ENCODE measurements at places on chromosomes 3 and 15.

GRCh38 chr3:172129850-172130716, 90.7 kb downstream of the FNDC3B start:
- peak; percentile 97 for DNase-seq

- peak; percentile 93 for DNase-seq
Measured at GRCh38 chr15:63135804-63136203, 14.1 kb downstream of the LACTB start.

DNA sequence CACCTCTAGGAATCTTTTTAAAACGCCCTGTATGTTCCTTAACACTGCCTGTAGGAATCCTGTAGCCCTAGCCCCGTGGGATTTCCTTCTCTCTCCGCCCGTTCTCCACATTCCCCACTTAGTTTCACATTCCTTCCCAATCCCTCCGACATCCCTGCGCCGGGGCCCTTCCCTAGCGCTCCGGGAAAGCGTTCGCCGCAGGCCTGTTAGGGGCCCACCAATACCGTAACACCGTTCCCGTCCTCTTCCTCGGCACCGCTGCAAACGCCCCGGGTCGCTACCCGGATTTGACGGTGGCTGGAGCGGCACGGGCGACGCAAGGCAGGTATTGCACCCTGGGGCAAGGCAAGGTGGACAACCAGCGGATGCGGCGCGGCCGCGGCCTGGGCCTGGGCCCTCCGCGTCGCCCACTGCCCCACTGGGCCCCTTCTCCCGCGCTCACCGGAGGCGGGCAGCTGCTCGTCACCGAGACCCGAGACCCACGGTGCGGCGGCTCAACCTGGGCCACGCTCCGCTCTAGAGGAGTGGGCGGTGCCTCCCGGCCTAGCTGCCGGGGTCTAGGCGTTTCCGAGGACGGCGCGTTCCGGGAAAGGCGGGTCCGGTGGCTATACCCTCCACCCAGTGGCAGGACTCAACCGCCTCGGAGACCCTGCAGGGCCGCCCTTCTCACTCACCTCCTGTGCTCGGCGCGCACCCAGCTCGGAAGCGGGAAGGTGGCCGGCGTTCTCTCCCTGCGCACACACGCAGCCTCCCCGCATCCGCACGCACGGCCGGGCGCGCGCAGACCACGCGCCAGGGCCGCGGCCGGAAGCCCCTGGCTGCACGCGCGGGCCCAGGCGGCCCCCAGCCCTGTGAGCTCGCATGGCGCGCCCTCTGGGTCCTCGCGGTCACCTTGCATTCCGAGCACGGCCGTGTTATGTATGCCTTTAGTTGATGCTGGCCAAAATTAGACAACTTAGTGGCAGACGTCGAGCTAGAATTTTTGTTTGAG, at the start of gene B3GALNT1:
TSS of gene B3GALNT1 (minus strand) at position 789 of the 991 bp plus-strand sequence. CDS start 18,595 bp downstream, outside the sequence.
- no peak for DNase-seq

- DNase-seq, result no peak
Measured at GRCh38 chr3:153600896-153601295, 438.9 kb downstream of the RAP2B start.

DNA sequence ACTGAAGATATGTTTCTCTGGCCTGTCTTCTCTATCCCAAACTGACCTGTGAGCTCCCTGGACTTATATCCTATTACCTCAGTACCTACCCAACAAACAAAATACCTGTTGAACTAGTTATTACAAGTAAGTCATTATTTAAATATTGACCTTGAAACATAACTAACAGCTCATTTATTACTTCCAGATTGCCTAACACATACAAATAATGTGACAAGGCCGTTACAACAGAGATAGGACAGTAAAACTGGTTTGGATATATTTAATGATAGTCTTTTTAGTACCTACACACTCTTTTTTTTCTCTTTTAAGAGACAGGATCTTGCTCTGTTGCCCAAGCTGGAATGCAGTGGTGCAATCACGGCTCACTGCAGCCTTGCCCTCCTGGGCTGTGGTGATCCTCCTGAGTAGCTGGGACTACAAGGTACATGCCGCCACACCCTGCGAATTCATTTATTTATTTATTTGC, 145.0 kb downstream of the ADAM10 start:
- no peak for DNase-seq

DNA sequence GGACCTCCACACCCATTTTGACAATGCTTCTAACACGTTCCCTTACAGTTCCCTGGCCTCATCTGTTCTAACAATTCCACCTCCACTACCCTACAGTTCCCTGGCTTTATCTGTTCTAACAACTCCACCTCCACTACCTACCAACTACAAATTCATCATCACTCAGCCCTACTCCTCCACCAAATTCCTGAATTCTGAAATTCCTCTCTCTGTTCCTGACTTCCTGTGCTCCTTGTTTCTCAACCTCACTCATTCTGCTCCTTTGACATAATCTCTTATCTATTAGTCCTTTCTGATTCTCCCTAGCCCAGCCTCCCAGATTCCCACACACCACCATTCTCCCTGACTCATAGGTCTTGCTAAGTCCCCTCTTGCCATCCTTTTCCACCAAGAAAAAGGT, 22.5 kb downstream of the UPK1B start:
- no peak for DNase-seq

- DNase-seq, result no peak
Measured at GRCh38 chr15:99712415-99712814, 20.8 kb downstream of the LYSMD4 start.

- no peak for DNase-seq
Measured at GRCh38 chr15:85910834-85911233, 116.1 kb upstream of the KLHL25 start.

DNA sequence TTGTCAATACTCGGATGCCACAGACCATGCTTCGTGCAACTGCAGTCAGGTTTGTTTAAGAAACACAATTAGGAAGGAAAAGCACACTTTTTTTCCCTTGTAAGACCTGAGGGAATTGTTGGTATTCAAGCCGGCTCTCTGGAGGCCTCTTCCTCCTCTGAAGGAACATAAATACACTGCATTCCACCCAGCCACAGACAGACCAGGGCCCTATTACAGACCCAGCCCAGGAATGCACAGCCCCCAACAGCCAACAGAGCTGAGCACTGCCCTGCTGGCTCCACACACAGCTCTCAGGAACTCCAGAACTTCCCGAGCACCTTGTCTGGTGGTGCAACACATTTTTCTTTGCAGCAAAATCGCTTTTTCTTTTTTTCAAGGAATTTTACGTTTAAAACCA, 488.7 kb upstream of the PROK2 start:
- DNase-seq, result no peak

DNA sequence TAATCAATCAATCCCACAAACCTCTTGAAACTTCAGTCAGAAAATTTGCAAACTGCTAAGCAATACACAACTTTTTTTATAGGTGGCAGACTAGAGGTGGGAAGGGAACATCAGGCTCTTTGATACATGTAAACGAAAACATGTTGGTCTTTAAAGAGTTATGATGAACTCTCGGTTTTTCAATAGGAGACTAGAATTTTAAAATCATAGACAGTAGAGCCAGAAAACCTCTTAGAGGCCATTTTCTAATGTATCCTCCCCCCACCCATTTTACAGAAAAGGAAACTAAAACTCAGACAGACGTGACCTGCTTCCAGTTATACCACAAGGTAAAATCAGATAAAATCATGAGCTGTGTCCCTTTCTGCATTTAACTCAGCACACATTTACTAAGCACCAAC, 179.1 kb upstream of the LPP start:
- DNase-seq, result no peak

DNA sequence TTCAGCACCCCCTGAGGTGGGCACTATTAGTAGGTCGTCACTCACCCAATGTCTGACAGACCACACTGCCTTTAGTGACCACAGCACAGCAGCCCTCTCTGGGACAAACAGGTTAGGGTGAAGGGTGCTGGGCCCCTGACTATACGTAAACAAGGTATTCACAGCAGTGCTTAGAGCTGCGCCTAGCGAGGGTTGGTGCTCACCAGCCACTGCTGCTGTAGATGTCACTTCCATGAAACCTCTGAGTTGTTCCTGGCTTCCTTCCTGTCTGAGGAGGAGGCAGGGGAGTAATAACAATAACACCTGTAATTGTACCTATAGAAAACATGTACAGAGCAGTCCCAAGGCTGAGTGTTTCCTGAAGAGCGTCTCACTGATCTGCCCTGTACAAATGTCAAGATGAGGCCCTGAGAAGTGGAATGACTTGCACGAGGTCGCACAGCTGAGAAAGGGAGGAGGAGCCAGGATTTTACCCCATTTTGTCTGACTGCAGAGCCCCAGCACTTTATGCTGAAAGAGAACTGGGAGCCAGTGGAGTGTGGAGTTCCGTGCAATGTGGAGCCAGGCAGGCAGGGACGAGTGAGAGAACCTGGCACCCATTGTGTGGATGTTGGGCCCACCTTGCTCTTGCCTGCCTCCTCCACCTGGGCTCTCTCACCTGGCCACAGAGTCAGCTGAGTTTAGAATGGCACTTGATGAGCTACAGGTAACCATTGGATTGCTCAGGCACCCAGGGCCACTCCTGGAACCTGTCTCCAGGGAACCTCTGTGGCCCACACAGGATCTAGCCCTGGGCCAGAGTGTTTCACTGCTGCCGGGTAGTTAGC, 93.8 kb downstream of the DNAJB8 start:
- DNase-seq, result no peak

DNA sequence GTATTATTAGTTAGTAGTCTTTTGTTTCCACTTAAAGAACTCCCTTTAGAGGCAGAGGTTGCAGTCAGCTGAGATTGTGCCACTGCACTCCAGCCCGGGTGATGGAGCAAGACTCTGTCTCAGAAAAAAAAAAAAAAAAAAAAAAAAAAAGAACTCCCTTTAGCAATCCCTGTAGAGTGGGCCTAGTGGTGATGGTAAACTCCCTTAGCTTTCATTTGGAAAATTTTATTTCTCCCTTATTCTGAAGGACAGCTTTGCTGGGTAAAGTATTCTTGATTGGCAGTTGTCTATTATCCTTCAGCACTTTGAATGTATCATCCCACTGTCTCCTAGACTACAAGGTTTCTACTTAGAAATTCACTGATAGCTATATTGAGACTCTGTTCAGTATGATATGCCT, 46.0 kb downstream of the RPL39L start:
- DNase-seq, result no peak

- no peak for DNase-seq
Measured at GRCh38 chr3:114417675-114418074, 123.8 kb downstream of the TIGIT start.

DNA sequence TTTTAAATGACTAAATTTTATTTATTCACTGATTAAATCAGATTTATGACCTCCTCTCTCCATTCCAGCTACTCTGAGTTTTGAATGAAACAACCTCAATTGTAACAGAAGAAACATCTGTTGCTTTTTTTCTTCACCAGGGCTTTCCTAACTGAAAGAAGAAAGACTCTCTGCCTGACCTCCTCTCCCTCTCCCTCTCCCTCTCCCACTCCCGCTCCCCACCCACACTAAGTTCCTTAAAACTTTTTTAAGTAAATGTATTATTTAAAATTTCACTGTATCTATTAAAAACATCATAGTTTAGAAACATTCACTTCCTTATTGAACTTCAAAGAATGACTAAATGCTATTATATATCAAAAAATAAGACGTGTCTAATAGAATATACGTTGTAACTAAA, 122.0 kb downstream of the TFDP2 start:
- peak; percentile 50 for DNase-seq

DNA sequence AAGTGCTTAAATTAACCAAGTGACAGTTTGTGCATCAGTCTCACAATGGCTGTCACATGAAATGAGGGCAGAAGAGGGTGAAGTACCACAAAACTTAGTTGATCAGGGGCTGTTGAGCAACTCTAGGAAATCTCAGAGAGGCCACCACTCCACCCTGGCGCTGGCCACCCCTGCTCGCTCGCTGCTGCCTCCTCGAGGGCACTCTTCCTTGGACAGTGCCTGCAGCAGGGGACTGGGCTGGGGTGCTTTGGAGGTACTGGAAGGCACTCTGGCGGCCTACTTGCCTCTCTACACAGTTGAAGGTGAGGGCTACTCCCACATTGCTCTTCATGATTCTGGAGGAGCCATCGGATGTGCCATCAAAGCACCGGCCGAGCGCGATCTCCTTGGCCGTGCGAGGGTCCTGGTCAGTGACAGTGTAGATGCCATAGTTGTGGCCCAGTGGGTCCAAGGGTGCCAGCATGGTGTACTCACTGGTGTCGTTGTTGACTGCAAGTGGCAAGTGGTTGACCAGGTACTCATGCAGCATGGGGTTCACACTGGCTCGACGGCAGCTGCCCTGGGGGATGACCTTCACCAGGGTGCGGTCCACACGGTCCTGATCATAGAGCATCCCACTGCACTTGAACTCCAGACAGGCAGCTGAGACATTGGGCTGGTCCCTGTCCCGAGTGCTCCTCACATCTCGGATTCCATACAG, 11.6 kb upstream of the CLPX start:
- peak; percentile 8 for DNase-seq

GRCh38 chr15:39946862-39947261, 12.9 kb downstream of the EIF2AK4 start:
- no peak for DNase-seq

DNA sequence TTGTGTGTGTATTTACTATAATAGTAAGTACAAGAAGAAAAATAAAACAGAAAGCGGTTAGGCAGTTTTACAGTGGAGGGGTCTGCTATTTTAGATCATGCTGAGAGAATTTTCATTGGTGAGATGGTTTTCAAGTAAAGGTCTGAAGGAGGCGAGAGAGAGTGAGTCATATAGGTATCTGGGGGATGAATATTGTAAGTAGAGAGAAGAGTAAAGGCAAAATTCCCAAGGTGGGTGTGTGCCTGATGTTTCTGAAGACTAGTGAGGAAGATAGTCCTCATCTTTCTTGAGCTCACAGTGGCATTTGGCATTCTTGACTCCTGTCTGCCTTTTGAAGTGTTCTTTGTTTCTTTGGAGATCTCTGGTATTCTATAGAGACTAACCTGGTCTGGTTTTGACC, 38.6 kb downstream of the CRYBG3 start:
- DNase-seq, result no peak

- DNase-seq, result no peak
Measured at GRCh38 chr3:122912772-122913538, 114.6 kb downstream of the SEMA5B start.

DNA sequence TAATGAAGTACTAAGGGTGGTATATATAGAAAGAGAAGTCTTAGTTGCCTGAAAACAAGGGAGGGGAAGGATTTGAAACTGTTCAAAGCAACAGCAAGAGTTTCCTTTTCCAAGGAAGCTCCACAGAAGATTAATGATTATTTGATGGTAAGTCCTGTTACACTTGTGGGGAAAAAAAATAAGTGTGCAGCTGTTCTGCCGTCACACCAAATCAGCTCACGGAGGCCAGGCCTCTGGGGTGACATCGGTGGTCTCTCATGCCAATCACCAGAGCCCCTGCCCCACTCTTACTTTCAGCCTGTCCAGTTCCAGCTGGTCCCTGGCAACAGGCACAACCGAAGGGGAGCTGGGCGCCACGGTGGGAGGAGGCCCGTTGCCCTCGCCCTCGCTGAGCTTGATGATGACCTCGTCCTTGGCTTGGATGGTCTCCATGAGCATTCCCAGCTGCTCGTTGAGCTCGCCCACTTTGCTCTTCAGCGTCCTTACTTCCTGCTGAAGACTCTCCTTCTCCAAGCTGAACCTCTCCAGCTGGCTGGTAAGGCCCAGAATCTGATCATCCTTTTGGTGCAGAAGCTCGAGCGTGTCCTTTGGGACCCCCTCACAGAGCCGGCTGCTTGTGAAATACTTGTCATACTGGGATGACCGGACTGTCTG, 53.5 kb downstream of the TBC1D2B start:
- DNase-seq, result no peak

- DNase-seq, result no peak
Measured at GRCh38 chr3:139491027-139491700, 14.8 kb upstream of the RBP2 start.

GRCh38 chr3:122004991-122005565, 17.0 kb downstream of the ILDR1 start:
- DNase-seq, result peak; percentile 77

Data from inflammatory macrophage treated with lipopolysaccharide for 1 hour (primary cell).